ENCODE measurements at places on chromosomes 12 and 14. TPM values are rescaled to one million over a fixed set of nuclear protein-coding genes. Genes with fewer than 3 reads are reported as not detected.

The KLRG1 gene
- total RNA-seq, result 3.3 TPM

The OR4E2 gene
- not detected for total RNA-seq

The DAO gene
- total RNA-seq, result not detected

The LGR5 gene
- not detected for total RNA-seq

The CARMIL3 gene
- 1.6 TPM for total RNA-seq

The PPM1H gene
- 73.4 TPM for total RNA-seq

The PSMB5 gene
- total RNA-seq, result 103 TPM

The CD4 gene
- 32.1 TPM for total RNA-seq

The COPZ1 gene
- total RNA-seq, result 138 TPM

The COX8C gene
- total RNA-seq, result 0.43 TPM

The PLCZ1 gene
- not detected for total RNA-seq

The LRRIQ1 gene
- total RNA-seq, result 2.0 TPM

The BMAL2 gene
- total RNA-seq, result 8.2 TPM

The LAG3 gene
- total RNA-seq, result 1.4 TPM

The KRT83 gene
- not detected for total RNA-seq

The RFX4 gene
- total RNA-seq, result 0.26 TPM

The TFCP2 gene
- total RNA-seq, result 31.8 TPM

The CELA1 gene
- not detected for total RNA-seq

The CD27 gene
- 3.8 TPM for total RNA-seq

The ABCB9 gene
- total RNA-seq, result 11.6 TPM

The DNAJC22 gene
- 73.7 TPM for total RNA-seq

The DBX2 gene
- not detected for total RNA-seq

The IQSEC3 gene
- 1.6 TPM for total RNA-seq

The ACOT4 gene
- total RNA-seq, result 2.6 TPM

The VWF gene
- total RNA-seq, result 97.3 TPM

The PMEL gene
- total RNA-seq, result 2.9 TPM

The INF2 gene
- total RNA-seq, result 306 TPM

The SPIC gene
- not detected for total RNA-seq

The SLC7A8 gene
- total RNA-seq, result 98.5 TPM

The PLEKHD1 gene
- 0.06 TPM for total RNA-seq

The TOMM20L gene
- total RNA-seq, result not detected

The HOXC4 gene
- 0.89 TPM for total RNA-seq

The IL25 gene
- not detected for total RNA-seq

The FCF1 gene
- 37.3 TPM for total RNA-seq

The TROAP gene
- 2.0 TPM for total RNA-seq

The SLC5A8 gene
- 0.06 TPM for total RNA-seq

The SLC25A47 gene
- 0.20 TPM for total RNA-seq

The FOXN3 gene
- 63.0 TPM for total RNA-seq
